Panc1 (cell line): ENCODE measurements at places on chromosomes 16 and 17.

DNA sequence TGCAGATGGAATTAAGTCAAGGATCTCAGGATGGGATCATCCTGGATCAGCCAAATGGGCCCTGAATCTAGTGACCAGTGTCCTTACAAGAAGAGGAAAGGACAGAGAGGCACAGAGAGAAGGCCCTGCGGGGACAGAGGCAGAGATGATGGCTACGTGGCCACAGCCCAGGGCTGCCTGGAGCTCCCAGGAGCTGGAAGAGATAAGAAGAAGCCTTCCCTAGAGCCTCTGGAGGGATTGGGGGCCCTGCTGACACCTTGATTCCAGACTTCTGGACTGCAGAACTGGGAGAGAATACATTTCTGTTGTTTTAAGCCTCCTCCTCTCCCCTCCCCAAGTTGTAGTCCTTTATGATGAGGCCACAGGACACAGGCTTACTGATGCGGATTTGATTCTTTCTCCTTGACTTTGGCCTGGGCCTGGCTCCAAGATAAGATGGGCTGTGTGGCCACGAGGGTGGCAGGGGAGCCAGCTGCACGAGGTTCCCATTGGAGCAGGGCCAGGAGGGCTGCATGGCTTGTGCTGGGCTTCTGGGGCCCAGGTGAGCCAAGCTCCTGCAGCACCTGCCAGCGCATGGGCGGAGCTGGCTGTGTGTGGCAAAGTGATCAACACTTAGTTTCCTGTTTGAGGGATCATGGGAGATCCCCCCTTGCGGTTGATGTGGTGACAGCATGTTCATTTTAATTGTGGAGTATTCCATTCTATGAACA is 146.1 kb downstream of the IRF8 start:
- H3K4me3 ChIP-seq, result no peak overlapping the region
- no peak overlapping the region for H3K27ac ChIP-seq
- no peaks in the 10 kb centered on the region for H3K27me3 ChIP-seq

DNA sequence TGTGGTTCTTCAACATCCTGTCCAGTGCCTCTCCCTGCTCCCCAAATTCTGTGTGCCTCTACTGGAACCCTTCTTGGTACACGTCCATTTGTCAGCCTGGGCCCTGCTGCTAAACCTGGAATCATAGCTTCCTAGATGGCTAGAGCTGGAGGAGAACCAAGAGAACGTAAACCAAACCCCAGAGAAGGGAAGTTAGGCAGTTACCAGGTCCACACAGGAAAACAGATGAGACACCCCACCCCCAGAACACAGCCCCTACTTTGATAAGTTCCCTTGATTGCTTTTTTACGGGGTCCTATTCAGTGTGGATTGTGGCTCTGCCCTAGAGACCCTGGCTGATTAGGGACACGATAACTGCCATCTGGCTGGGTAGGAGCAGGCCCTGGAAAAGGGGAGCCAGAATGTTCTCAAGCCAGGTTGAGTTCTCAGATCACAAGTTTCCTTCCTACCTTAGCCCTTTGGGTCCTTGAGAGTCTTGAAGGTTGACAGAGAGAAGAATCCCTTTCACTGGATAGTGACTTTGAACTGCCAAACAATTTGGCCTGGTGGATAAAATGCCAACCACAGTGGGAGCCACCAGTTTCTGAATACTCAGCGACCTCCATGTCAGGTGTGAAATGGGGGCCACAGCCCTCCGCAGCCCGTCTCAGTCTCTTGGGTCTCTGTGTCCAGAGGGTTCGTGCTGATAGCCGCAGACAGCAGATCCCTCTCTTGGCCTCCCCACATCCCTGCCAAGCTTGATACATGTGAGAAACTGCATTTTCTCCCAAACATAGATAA is 7.9 kb downstream of the TBX4 start:
- no peaks in the 10 kb centered on the region for H3K27me3 ChIP-seq
- DNase-seq, result no peak
- no peak overlapping the region for H3K4me3 ChIP-seq
- H3K27ac ChIP-seq, result no peak overlapping the region

DNA sequence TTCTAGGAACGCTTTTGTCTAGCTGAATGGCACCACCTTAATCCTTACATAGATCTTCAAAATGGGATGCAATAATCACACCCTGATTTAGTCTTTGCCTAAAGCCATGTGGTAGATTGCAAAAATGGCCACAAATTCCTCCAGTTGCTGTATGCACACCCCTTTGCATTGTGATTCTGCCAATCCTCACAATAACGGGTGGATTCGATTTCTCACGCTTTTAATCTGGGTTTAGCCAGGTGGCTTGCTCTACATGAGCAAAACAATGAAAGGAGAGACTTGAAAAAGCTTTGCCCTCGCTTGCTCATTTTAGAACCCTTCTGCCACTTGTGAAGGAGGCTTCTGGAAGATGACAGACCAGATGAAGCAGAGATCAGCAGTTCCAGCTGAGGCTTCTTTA is 50.3 kb upstream of the B4GALNT2 start:
- no peak overlapping the region for H3K27ac ChIP-seq
- H3K27me3 ChIP-seq, result no peaks in the 10 kb centered on the region
- H3K36me3 ChIP-seq, result no peaks in the 10 kb centered on the region
- H3K4me3 ChIP-seq, result no peak overlapping the region

- no peak for DNase-seq
- no peaks in the 10 kb centered on the region for H3K4me1 ChIP-seq
- no peak overlapping the region for H3K4me3 ChIP-seq
- peaks cover 16% of the 10 kb centered on the region; the same call in 1 of the 2 replicates for H3K36me3 ChIP-seq
- no peak overlapping the region for H3K27ac ChIP-seq
- no peaks in the 10 kb centered on the region for H3K27me3 ChIP-seq
Measured at GRCh38 chr17:64480951-64481350, 15.9 kb downstream of the POLG2 start.

DNA sequence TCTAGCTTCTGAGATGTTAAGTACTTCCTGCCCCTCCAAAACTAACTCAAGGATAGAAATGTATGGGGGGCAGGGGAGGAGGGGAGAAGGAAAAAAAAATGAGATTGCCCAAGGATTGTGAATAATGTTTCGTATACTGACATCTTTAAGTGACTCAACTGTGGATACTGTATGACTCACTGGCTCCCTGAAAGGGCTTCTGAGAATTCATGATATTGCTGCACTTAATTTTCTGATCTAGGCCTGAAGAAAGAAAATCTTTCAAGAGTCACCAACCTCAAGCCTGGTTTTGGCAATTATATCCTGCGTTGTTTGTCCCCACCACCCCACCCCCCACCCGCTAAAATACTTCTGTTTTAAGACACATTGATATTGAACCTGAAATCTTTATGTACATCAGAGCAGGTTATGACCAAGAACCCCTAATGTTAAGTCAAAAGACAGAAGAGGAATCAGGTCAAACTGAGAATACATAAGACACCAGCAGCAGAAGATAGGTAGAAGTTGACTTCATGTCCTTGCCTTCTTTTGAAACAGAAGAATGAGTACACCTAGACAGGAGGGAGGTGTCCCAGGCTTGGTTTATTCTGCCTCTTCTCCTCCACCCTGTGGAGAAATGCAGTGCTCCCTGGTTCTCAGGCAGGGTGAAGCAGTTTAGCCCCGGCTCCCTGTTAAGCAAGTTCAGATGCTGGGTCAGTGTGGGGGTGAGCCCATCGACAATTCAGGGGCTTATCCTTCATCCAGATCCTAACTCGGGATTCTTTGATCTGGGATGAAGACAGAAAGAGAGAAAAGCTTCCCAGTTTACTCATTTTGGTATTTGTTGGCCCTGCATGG is 3.3 kb upstream of the FBXL20 start:
- H3K27ac ChIP-seq, result no peak overlapping the region
- no peaks in the 10 kb centered on the region for H3K27me3 ChIP-seq
- H3K4me3 ChIP-seq, result no peak overlapping the region
- peaks cover 7% of the 10 kb centered on the region for H3K4me1 ChIP-seq

GRCh38 chr17:75764417-75764710 is 628 bp downstream of the GALK1 start:
- peak overlapping the region; percentile 79 for H3K27ac ChIP-seq
- peaks cover 6% of the 10 kb centered on the region for H3K4me1 ChIP-seq
- no peaks in the 10 kb centered on the region for H3K36me3 ChIP-seq
- DNase-seq, result no peak
- H3K4me3 ChIP-seq, result peak overlapping the region; percentile 51

GRCh38 chr17:15185625-15185991 is 79.5 kb downstream of the PMP22 start:
- no peak overlapping the region for H3K4me3 ChIP-seq
- no peaks in the 10 kb centered on the region for H3K27me3 ChIP-seq
- no peaks in the 10 kb centered on the region for H3K36me3 ChIP-seq

GRCh38 chr17:30377574-30378240 is 1.0 kb upstream of the CPD start:
- H3K27me3 ChIP-seq, result no peaks in the 10 kb centered on the region
- DNase-seq, result no peak
- peak overlapping the region; percentile 76 for H3K4me3 ChIP-seq
- no peaks in the 10 kb centered on the region for H3K36me3 ChIP-seq
- peaks cover 40% of the 10 kb centered on the region for H3K4me1 ChIP-seq

DNA sequence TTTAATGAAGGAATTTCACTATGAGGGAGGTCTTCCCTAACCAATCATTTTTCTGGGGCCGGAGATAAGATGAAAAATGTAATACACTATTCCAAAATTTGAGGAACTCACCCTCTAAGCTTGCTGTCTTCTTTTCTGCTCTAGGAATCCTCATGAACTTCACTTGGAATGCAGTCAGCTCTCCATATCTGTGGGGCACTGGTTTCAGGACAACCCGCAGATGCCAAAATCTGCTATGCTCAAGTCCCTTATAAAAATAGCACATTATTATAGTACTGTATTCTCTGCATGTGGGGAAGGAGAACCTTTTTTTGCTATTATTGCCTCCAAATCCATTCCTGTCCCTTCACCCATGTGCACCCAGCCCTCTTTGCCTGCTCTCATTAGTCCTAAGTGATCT is 146.0 kb downstream of the ABCA8 start:
- H3K27me3 ChIP-seq, result no peaks in the 10 kb centered on the region
- no peak overlapping the region for H3K4me3 ChIP-seq
- no peaks in the 10 kb centered on the region for H3K4me1 ChIP-seq
- DNase-seq, result no peak
- no peak overlapping the region for H3K27ac ChIP-seq
- H3K36me3 ChIP-seq, result no peaks in the 10 kb centered on the region

GRCh38 chr17:72640415-72641165 is 451.9 kb downstream of the SLC39A11 start:
- H3K27ac ChIP-seq, result 0 out of 2 replicates have a peak overlapping the region, but pooled peaks have one; percentile 27
- DNase-seq, result no peak
- no peaks in the 10 kb centered on the region for H3K36me3 ChIP-seq
- peak overlapping the region; percentile 45 for H3K4me3 ChIP-seq

DNA sequence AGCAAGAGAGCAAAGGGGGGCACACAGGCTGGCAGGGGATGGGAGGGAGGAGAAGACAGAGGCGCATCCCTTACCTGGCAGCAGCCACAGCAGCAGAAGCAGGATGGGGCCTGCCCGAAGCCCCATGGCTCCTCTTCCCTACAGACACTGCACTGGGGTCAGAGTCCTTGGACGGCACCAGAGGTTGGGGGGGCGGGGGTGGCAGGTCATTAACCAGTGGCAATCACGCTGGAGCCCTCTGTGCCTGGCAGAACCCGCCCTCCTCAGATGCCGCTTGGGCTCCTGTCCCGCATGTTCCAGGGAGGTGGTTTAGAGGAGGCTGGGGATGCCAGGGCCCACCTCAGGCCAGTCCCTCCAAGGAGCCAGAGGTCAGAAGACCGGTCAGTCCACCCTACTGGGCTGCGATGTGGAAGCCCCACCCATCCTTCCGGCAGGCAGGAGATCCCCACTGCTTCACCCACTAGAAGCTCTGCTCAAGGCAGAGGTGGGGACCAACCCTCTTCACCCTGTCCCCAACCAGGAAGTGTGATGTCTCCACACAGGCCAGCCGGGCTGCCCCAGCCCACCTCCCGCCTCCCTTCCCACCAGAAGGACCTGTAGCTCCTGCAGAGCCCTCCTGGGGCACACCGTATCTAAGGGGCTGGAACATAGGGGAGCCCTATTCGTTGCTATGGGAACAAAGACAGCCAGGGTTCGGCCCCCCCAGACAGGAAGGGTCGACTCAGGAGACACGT is 11.7 kb downstream of the ZG16B start:
- peaks cover 38% of the 10 kb centered on the region for H3K4me1 ChIP-seq
- H3K27ac ChIP-seq, result peak overlapping the region; percentile 83
- no peak for DNase-seq
- no peak overlapping the region for H3K4me3 ChIP-seq
- H3K27me3 ChIP-seq, result no peaks in the 10 kb centered on the region

DNA sequence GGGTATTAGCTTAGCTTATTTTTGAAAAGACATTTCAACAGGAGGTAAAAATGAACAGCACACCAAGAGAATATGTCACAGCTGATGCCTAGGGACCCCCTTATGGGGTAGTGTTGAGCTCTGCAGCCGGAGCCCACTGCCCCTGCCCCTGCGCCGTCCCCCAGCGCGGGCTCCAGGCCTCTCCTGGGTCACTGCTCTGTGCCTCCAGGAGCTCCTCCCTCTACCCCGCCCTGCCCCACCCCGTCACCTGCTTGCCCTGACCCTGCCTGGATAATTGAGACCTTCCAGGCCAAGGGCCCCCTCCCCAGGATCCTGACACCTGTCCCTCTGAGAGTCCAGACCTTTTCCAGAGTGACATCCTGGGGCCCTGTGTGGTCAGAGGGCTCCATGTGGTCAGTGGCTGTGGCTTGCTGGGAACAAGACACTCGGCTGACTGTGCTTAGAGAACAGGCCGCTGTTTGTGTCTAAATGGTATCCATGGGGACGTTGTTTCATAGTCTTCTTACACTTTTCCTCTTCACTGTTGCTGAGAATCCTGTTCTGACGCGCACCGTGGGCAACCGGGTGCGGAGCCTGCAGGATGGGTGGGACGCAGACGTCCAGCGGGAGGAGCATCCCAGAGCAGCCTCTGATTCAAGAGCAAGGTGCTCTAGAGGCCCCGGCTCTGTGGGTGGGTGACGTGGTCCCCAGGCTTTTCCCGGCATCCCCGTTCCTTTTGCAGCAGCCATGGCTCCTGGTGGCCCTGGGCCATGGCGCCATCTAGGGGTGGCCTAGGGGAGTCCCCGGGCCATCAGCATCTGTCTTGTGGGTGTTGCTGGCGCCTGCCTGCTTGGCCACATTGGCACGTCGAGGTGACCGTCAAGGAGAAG is 20.0 kb upstream of the WFIKKN1 start:
- H3K4me1 ChIP-seq, result no peaks in the 10 kb centered on the region
- no peaks in the 10 kb centered on the region for H3K27me3 ChIP-seq
- H3K36me3 ChIP-seq, result no peaks in the 10 kb centered on the region
- DNase-seq, result no peak
- no peak overlapping the region for H3K27ac ChIP-seq

GRCh38 chr16:79595931-79596450 is 4.5 kb downstream of the MAF start:
- no peak overlapping the region for H3K27ac ChIP-seq
- H3K4me3 ChIP-seq, result no peak overlapping the region
- H3K36me3 ChIP-seq, result no peaks in the 10 kb centered on the region
- no peaks in the 10 kb centered on the region for H3K4me1 ChIP-seq
- no peak for DNase-seq
- H3K27me3 ChIP-seq, result peaks cover 3% of the 10 kb centered on the region

GRCh38 chr17:29588562-29589411 is 661 bp downstream of the GIT1 start:
- H3K4me1 ChIP-seq, result peaks cover 50% of the 10 kb centered on the region
- DNase-seq, result no peak
- peaks cover 5% of the 10 kb centered on the region; the same call in 1 of the 2 replicates for H3K36me3 ChIP-seq
- no peaks in the 10 kb centered on the region for H3K27me3 ChIP-seq
